Sciatic nerve (tissue), 2 donors: ENCODE measurements at places on chromosomes 6 and 20. TPM values are rescaled to one million over a fixed set of nuclear protein-coding genes. Genes with fewer than 3 reads are reported as not detected.

The RIN2 gene
- 94.9 TPM for total RNA-seq

The PKIB gene
- total RNA-seq = 2.2 TPM

The PRL gene
- total RNA-seq = 0.36 TPM

The TCF21 gene
- 0.80 TPM for total RNA-seq
